Glutamatergic neuron (in vitro differentiated cells): ENCODE measurements at places on chromosomes 3 and 15. TPM values are rescaled to one million over a fixed set of nuclear protein-coding genes. Genes with fewer than 3 reads are reported as not detected.

SLC7A14 gene
- 6.2 TPM for total RNA-seq

INO80 gene
- total RNA-seq, result 20.4 TPM

DNA sequence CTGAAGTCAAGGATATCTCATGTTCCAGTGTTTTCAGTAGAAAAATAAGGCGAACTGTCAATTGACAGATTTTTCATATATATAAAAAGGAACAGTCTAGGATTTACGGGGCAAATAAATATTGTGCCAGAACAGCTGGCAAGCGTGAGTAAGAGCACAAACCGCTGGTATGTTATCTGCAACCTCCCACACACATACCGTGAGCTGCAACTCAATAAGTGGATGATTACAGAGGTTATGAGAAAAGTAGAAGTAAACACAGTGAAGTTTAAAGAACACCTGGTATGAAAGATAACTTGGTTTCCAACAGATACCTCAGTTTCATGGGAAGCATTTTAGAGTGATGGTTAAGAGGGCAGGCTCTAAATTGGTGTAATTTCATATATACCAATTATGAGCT lies 733.4 kb downstream of the TUSC7 start:
- no peak for DNase-seq
- H3K27ac ChIP-seq, result no peak overlapping the region
- no peaks in the 10 kb centered on the region for H3K27me3 ChIP-seq

DNA sequence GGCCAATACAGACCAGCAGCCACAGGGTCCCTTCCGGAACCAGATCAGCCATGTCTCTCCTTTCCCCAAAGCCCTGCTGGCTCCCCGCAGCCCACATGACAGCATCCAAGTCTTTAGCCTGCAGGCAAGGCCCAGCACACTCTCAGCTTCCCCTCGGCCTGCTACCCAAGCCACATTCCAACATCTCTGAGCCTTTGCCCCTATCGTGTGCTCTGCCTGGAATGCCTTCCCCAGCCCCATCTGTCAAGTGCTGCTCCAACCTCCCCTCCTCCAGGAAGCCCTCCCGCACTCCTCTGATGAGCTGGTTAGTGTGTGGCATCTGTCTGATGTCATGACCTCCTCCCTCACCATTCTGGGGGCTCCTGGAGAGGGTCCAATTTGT lies 8.5 kb downstream of the PLXND1 start:
- peak overlapping the region; percentile 52 for H3K4me3 ChIP-seq
- no peaks in the 10 kb centered on the region for H3K36me3 ChIP-seq
- H3K4me1 ChIP-seq, result peaks cover 37% of the 10 kb centered on the region
- H3K27me3 ChIP-seq, result peaks cover 4% of the 10 kb centered on the region
- H3K27ac ChIP-seq, result peak overlapping the region; percentile 86

MYO5C gene
- 0.66 TPM for total RNA-seq

CSPG5 gene
- 0.76 TPM for total RNA-seq

DNA sequence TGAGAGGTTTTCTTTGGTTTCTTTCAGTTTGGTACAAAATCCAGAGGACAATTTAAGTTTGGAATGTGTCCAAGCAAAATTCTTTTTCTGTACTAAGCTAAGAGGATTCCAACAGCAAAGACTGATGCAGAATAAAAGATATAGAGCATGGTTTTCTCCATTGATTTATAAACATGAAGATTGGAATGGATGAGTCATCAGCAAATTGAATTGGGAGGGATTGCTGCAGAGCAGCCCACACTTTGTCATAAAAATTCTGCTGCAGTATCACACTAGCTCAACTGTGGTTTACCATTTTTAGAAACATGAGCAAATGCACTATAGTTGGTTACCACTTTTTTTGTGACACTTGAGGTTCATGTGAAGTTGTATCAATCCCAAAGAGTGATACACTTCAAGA lies 16.1 kb upstream of the LARP6 start:
- H3K4me1 ChIP-seq, result peaks cover 5% of the 10 kb centered on the region
- no peaks in the 10 kb centered on the region for H3K27me3 ChIP-seq

SCAANT1 gene
- not detected for total RNA-seq

C3orf70 gene
- total RNA-seq, result 44.5 TPM

DNA sequence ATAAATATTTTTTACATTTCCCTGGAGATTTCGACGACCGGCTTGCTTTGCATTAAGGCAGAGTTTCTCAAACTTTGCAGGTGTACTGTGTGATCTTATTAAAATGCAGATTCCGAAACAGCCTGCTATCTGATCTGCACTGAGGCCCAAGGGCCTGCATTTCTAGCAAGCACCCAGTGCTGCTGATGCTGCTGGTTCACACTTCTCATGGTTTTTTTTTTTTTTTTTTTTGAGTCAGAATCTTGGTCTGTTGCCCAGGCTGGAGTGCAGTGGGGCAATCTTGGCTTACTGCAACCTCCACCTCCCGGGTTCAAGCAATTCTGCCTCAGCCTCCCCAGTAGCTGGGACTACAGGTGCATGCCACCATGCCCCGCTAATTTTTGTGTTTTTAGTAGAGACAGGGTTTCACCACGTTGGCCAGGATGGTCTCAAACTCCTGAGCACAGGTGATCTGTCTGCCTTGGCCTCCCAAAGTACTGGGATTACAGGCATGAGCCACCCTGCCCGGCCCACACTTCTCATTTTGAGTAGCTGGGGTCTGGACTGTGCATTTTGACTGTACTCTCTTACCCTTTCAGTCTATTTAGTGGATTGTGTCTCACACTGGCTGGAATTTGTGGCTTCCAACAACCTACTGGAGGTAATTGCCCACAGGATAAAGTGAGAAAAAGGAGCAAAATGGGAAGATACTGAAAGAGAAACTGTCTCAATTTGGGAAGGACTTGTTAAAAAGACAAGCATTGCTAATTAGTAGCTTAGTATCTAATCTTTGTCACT lies 94.1 kb downstream of the ITPR1 start:
- peaks cover 5% of the 10 kb centered on the region for H3K4me1 ChIP-seq
- H3K36me3 ChIP-seq, result no peaks in the 10 kb centered on the region
- no peak overlapping the region for H3K27ac ChIP-seq
- H3K27me3 ChIP-seq, result no peaks in the 10 kb centered on the region
- H3K4me3 ChIP-seq, result no peak overlapping the region

DNA sequence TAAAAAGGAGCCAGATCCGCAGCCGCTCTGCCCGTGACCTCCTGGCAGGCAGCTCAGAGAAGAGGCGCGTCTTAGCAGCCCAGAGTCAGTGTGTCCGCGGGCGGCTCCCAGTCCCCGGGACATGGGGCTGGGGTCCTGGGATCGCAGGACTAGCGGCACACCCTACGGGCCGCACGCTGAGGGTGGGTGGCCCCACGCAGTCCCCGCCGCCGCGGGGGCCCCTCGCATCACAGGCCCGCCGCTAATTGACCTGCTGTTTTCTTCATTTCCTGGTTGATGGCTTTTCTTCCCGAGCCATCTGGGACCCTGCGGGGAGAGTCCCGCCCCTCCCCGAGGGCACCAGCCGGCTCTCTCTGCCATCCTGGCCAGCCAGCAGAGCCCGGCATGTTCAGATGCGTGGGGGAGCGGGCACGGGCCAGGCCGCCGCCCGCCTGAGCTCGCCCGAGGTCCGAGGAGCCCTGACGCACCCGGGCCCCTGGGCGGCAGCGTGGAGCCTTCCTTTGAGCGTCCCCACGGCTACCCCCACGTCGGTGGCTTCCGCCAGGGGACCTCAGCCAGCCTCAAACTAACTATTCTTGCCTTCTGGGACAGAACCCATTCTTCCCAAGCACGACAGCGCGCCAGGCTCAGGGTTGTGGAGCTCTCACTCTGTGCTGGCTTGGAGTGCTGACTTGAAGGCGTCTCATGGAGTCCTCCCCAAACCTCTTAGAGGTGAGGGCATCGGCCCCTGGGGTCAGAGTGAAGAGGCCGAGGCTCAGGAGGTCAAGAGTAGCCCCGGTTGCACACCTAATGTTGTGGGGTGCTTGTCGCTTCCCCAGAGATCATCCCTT lies 34.6 kb upstream of the CACNA2D3 start:
- no peaks in the 10 kb centered on the region for H3K36me3 ChIP-seq
- DNase-seq, result peak; percentile 72
- H3K4me1 ChIP-seq, result peaks cover 3% of the 10 kb centered on the region
- peak overlapping the region; percentile 95 for H3K27ac ChIP-seq
- peak overlapping the region; percentile 85 for H3K4me3 ChIP-seq

DNA sequence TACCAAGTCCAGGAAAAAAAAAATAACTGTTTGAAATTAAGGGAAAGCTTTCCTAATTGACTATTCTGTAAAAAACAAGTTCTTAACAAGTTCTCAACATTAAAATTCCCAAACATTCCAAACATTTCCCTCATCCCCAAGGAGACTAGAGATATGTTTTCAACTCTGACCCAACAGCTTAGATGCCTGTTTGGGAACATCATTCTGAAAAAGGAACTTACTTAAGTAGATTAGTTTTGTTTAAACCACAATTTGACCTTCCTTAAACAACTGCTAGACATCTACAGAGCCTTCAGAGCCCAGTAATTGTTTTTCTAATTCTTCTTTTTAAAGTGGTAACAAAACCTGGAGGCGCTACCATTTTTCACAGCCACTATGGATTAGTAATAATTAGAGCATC lies 12.8 kb downstream of the UBR1 start:
- H3K36me3 ChIP-seq, result no peaks in the 10 kb centered on the region
- no peak for DNase-seq
- H3K27me3 ChIP-seq, result no peaks in the 10 kb centered on the region
- H3K27ac ChIP-seq, result no peak overlapping the region
- H3K4me1 ChIP-seq, result no peaks in the 10 kb centered on the region
- H3K4me3 ChIP-seq, result no peak overlapping the region

PLA2G4E gene
- 1.0 TPM for total RNA-seq

ATP13A3 gene
- total RNA-seq, result 41.6 TPM

DNA sequence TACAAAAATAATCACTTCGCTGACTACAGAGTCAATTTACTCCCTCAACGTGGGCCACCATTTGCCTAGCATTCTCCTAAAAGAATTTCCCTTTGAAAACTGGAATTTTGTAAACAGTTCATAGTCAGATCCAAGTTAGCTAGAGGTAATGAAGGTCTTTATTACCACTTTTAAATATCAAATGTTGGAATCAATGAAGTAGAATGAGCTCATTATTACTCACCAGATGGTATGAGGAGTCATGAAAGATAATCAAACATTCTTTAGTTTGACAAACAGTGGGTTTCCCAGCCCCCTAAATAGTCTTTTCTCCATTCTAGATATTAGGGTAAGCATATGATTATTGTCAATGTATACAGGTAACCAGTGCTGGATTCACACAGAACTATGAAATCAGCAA lies 455.7 kb upstream of the THBS1 start:
- no peak overlapping the region for H3K27ac ChIP-seq
- no peak overlapping the region for H3K4me3 ChIP-seq
- H3K4me1 ChIP-seq, result peaks cover 2% of the 10 kb centered on the region

DNA sequence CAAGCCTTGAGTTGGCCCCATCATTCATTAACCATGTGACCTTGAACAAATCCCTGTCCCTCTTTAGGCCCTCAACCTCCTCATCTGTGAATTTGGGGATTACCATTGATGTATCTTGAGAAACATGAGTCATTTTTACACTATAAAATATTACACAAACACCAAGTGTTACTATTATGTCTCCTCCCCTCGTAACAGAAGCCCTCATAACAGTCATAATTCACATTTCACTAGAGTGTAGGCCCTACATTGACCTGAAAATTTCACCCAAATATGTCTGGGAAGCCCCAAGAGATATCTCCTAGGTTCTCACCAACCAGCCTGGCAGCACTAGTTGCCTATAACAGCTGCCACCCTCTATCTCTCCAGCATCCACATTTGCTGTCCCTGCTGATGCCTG lies 15.8 kb upstream of the SLC6A1 start:
- H3K27me3 ChIP-seq, result peaks cover 12% of the 10 kb centered on the region
- peaks cover 4% of the 10 kb centered on the region for H3K36me3 ChIP-seq
- H3K27ac ChIP-seq, result no peak overlapping the region
- no peak for DNase-seq
- H3K4me1 ChIP-seq, result peaks cover 14% of the 10 kb centered on the region

- DNase-seq, result no peak
- no peak overlapping the region for H3K27ac ChIP-seq
Observed at GRCh38 chr3:72563690-72564370, 284.4 kb downstream of the SHQ1 start.

- H3K4me3 ChIP-seq, result no peak overlapping the region
- peaks cover 2% of the 10 kb centered on the region for H3K4me1 ChIP-seq
- no peaks in the 10 kb centered on the region for H3K27me3 ChIP-seq
- no peaks in the 10 kb centered on the region for H3K36me3 ChIP-seq
- H3K27ac ChIP-seq, result no peak overlapping the region
Observed at GRCh38 chr3:25033407-25034029, 394.5 kb upstream of the RARB start.

GRCh38 chr15:59424616-59425015 lies 13.4 kb upstream of the FAM81A start:
- no peak overlapping the region for H3K27ac ChIP-seq
- no peaks in the 10 kb centered on the region for H3K4me1 ChIP-seq
- H3K36me3 ChIP-seq, result no peaks in the 10 kb centered on the region

SCG5 gene
- 46.0 TPM for total RNA-seq

DNA sequence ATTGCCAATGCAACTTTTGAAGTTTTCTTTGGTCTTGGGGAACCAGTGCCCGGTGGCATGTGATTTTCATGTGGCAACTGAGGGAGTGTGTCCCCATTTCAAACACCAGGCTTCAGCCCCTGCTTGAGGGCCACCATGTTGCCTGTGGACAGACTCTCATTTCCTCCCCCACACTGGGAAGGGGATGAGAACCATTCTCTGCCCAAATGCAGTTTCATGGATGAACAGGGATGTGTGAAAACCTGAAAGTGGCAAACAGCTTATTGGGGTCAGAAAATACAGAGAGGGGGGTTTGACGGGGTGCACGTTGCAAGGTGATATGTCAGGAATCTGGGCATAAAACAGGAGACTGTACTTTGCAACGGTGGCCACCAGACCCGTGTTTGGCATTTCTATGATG lies 6.3 kb downstream of the FAM107A start:
- H3K4me3 ChIP-seq, result no peak overlapping the region
- no peak overlapping the region for H3K27ac ChIP-seq
- no peaks in the 10 kb centered on the region for H3K27me3 ChIP-seq
- DNase-seq, result no peak
- no peaks in the 10 kb centered on the region for H3K4me1 ChIP-seq

DNA sequence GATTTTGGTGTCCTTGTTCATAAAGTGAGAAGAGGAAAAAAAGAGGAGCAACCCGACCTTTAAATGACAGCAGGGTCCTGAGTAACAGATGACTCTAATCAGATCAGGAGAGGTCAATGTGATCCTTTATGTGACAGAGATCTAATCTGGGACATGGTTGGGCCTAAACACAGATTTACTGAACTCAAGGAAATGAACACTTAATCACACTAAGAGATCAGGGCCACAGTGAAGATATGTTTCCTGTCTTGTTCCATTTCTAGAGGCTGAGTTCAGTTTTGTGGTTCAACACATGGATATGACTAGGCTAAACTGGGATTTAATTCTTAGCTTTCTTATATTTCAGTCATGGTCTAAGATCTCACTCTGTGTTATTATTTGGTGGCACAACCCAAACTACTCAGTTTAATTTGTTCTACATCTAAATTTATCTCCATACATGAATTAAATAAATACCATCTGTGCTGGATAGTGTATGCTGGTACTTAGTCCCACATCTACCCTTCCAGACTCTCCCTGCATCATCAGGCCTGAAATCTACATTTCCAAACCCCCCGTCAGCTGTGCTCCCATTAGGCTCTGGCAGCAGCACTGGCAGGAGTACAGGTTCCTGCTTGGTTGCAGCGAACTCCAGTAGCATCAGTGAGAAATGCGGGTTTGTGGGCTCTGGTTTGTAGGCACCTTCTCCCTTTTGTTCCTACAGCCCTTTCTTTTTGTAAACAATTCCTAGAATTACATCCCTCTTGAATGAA lies 22.6 kb downstream of the SFMBT1 start:
- H3K4me1 ChIP-seq, result peaks cover 21% of the 10 kb centered on the region
- no peaks in the 10 kb centered on the region for H3K36me3 ChIP-seq
- no peaks in the 10 kb centered on the region for H3K27me3 ChIP-seq
- DNase-seq, result no peak
- peak overlapping the region; percentile 84 for H3K27ac ChIP-seq

GRCh38 chr3:141240286-141240685 lies 8.7 kb downstream of the PXYLP1 start:
- no peaks in the 10 kb centered on the region for H3K36me3 ChIP-seq
- no peak for DNase-seq
- peaks cover 2% of the 10 kb centered on the region for H3K27me3 ChIP-seq
- H3K4me3 ChIP-seq, result no peak overlapping the region
- H3K4me1 ChIP-seq, result peaks cover 24% of the 10 kb centered on the region
